T-helper 1 cell (primary cell): ENCODE measurements at places on chromosomes 5 and 9.

DNA sequence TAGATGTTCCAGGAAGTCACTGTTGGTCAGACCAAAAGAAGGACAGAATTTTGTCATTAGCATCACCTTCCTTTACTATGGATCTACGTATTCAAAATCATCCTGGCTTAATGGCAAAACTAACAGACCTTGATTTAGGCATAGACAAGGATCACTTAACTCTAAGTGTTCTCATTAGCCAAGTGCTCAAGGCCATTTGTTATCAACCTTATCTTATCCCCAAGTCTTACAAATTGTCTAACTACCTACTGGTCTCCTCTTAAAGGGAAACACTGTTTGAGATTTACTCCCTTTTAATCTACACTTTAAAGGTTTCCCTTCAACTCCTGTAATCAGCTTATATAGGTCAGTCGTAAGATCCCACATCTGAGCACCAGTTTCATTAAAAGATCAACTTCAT is 1197.5 kb upstream of the C9orf72 start:
- DNase-seq, result no peak

DNA sequence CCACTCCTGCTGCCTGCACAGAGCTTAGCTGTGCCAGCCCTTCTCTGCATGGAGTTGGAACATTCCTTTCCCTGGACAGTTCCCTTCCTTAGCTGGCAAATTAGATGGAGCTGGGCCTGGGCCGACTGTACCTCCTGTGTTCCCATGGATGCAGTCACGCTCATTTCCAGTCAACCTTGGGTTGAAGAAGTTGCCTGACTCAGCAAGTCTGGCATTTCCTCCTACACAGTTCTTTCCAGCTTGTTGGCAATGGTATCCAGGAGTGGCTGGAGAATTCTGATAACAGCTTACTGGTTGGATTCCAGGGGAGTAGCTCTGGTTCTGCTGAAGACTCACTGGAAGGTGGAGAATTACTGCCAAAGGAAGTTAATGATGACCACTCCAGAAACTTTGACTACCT is 9.2 kb upstream of the TAF1L start:
- DNase-seq, result no peak

DNA sequence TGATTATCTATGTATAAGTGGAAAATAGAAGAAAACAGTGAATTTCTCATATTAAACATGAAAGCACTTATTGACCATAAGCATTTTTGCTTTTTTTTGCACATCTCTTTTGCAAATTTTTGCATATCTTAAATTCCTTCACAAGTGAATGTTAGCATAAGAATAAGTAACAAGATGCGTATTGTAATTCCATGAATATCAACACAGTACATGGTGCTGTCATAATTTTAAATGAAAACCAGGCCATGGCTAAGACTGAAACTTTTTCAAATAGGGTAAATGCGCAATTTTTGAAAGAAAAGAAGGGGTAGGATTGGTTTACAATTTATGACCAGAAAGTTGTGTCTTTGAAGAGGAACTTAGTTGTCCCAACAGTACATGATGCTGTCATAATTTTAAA is 17.0 kb downstream of the FAM13B start:
- no peak for DNase-seq

DNA sequence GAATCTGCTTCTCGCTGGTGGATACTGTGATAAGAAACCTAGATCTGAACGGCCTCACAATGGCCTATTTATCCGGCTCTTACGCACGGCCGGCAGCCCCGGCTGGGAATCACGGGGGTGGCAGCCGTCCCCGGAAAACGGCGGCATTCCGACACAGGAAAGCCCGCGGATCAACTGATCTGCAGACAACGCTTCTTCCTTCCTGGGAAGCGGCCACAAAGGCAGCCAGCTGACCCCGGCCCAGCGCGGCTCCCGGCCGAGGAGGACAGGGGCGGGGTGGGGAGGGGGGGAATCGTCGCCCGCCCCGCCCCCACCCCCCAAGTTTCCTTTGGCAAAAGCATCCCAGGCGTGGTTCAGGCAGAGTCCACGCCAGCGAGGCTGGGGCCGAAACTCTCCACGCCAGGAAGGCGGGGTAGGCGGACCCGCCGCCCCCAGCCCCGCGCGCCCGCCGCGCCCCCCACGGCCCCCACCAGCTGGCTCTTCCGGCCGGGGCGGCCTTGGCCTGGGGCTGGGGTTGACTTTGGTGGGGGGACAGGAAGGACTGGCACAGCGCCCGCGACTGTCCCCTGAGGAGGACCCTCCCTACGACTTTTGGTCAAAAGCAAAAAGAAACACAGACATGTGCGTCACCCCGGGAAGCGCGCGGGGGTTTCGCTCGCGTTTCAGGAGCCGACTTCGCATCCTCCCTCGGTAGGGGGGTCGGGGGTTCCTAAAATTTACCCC is 247.7 kb upstream of the ANKRD55 start:
- DNase-seq, result peak; percentile 29

- no peak for DNase-seq
Observed at GRCh38 chr9:79240774-79241173, 331.0 kb upstream of the TLE4 start.

- no peak for DNase-seq
Observed at GRCh38 chr9:105672711-105673234, 10.5 kb downstream of the TAL2 start.

- DNase-seq, result no peak
Observed at GRCh38 chr5:106521701-106522100, 1149.0 kb downstream of the EFNA5 start.

- peak; percentile 5 for DNase-seq
Observed at GRCh38 chr5:68875351-68875750, 218.5 kb upstream of the SLC30A5 start.

DNA sequence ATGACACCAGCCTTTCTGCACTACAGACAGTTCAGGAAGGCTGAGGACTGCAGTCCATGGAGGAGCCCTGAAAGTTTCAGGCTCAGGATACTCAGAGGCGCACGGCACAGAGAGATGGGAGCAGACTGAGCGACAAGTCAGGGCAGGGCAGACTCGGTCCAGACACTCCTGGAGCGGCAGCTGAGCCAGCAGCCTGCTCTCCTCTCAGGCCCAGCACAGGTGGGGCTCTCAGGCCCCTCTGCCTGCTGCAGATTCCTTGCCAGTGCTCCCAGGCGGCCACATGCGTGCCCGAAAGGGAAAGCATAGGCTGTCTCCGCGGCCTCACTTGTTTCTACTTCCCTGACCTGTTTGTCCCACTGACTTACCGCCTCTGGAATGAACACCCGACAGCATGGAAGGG is 228.3 kb downstream of the IRX2 start:
- DNase-seq, result no peak

DNA sequence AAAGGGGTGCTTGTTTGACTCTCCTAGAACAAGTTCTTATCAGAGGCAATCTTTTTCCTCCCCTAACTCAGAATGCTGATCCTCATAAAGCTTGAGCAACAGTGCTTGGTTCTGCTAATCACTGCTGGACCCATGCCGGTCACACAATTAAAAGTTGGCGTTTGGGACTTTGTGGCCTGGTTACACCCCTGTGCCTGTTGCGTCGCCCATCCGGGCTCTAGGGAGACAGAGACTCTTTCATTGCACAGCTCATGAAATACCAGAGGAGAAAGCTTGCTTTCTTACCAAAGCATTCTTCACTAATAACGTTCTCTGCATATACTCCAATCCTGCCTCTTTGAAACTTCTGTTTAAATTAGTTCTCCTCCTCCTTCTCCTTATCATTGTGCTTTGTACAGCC is 301.1 kb downstream of the NR3C1 start:
- no peak for DNase-seq

- DNase-seq, result no peak
Observed at GRCh38 chr9:104835161-104835560, 71.2 kb downstream of the NIPSNAP3B start.

DNA sequence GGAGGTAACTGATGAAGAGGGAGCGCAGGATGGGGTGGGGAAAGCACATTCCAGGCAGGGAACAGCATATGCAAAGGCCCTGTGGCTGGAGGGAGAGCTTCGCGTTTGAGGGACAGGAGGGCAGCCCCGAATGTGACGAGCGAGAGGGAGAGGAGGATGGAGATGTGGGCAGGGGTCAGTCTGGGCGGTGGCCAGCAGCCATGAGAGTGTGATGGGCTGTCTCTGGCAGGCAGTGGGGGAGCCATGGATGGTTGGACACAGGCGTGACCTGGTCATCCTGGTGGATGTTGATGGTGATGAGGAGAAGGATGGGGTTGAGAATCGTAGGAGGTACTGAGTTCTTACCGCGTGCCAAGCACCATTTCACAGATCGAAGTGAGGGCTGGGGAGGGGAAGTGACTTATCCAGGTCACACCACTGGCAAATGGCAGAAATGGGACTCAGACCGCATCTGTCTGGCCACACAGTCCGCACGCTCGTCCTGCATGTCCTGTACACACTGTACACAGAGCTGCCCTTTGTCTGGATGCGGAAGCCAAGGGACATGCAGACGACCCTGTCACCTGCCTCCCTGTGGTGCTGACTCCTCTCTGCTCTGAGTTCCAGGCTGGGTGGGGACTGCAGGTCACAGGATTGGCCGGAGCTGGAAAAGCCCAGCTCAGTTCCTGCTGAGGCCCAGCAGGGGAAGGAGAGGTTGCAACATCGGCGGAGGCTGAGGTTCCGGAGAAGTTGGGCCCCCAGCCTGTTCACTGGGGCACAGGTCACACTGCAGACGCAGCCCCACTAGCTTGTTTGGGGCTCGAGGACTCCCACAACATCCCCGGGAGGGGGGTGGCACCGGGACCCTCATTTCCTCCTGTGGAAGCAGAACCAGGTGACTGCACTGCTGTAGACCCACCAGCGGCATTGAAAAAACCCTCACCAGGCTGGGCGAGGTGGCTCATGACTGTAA is 165.6 kb upstream of the IER5L start:
- DNase-seq, result no peak

GRCh38 chr5:65863747-65864146 is 62.6 kb upstream of the ERBIN start:
- DNase-seq, result no peak

- no peak for DNase-seq
Observed at GRCh38 chr9:7028591-7028990, 270.8 kb downstream of the KDM4C start.

DNA sequence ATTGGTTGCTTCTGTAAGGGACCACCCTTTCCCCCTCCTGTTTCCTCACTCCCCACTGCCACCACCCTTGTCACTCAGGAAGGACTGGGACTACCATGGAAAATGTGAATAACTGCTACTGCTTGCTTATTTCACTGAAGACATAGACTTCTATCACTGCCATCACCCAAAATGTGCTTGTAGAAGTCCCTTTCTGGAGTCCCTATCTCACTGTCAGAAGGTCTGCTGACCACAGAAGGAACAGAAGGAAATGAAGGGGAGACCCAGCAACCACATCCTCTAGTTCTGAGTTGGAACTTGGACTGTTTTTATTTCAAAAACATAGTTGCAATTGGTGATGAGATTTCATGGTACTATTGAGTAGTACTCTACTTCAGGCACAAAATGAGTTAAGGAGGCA is 122.5 kb downstream of the NPR3 start:
- DNase-seq, result no peak

DNA sequence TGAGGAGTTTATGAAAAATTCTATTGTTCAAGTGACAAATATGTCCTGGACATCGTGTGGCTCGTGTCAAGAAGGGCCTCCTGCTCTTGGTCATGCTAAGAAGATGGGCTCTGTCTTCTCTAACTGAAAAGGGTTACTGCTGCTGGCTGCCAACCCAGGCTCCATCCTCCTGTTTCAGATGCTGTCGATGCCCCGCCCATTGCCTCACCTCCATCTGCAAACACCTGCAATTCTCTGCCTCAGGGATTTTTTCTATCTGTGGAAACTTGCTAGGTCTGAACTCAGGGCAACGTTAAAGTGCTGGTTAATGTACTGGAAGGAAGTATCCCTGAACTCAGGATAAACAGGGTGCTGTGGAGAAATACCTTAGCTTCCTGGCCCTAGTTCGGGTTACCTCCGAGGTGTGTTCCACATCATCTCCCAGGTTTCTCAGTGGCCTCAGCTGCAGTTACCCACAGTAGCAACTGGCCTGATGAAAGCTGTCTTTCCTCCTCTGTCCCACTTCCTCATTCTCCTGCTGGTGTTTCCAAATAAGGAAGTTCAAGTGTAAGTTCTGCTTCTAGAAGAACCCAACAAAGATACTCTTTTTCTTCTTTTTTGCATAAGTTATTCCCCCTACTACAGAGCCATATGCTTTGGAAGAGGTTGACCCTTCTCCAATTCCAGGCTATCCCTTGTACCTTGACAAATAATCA is 151.7 kb upstream of the SMIM23 start:
- DNase-seq, result no peak

- no peak for DNase-seq
Observed at GRCh38 chr5:66742083-66742895, 146.1 kb downstream of the MAST4 start.

- no peak for DNase-seq
Observed at GRCh38 chr5:179803651-179804554, 2.8 kb downstream of the MGAT4B start.

DNA sequence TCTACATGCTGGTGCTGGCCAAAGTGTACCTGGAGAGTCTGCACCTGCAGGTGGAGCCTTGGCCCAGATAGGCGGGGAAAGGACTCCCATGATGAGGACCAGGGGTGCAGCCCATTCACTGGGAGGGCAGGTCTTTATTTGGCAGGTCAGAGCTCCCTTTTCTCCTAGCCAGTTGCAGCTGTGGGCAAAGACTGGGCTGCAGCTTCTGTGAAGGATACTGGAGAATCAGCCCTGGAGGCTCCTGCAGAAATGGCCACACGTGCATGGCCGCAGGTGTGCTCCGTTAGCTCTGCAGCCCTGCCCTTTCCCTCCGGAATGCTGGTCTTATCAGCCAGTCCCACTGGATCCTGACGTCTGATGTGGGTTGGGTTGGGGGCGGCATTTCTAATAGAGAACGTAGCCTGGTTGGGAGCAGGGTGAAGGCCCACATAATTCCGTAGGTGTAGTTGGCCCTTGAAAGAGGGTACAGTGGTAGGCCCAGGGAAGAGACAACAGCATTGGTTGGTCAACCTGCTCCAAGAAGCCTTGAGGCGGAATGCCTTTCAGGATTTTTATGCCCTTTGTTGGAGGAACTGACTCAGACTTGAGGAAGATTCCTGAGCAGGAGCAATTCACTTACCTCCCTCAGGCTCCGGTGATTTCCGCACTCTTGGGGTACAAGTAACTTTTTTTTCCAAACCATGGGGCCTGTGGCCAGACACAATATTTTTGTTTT is 22.0 kb upstream of the TIFAB start:
- DNase-seq, result no peak

DNA sequence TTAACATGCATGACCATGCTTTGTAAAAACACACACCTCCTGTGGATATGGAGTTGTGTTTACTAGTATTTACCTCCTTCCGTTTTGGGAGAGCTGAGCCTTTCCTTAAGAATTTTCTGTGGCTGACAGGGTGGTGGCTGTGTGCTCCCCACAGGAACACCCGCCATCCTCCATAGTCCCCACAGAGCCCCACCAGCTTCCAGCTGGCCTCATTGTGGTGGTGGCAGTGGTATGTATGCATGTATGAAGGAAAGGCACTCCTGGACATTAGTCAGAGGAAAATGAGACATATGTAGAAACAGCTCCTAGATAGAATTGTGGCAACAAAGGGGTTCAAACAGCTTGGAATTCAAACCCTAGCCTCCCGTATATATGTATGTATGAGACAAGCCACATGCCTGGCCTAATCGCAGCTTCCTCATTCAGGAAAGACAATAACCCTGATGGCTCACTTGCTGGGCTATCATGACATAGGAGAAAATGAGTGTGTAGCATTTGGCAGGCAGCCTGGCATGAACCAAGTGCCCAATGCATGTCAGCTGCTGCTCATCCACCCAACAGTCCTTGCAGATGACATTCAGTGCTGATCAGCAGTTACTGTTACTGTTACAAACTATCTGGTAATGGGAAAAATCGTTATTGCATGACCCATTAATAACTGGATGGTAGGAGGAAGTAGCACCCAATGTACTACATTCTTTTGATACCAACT is 459.7 kb downstream of the EBF1 start:
- no peak for DNase-seq

GRCh38 chr5:163489055-163489744 is 16.2 kb upstream of the MAT2B start:
- no peak for DNase-seq
